Stimulated activated CD8-positive, alpha-beta memory T cell treated with anti-CD3 and anti-CD28 coated beads, Interleukin-15, amount 100 ng/mL, for 1 hour (primary cell): ENCODE measurements at places on chromosomes 6 and 20.

DNA sequence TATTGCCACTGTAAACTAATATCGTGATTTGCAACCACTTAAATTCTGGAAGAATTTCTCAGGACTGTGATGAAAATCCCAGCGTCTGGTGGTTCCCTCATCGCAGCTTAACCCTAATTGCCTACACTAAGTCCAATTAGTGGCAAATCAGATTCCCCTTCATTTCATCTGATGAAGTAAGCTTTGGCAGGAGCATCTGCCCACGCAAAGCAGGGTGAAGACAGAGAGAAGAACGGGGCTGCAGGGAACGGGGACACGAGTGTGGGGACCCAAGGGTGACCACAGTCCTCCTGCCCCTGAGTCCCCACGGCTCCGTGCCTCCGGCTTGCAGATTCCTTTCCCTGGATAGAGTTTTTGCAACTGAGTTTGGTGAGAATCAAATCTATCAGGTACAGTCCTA is 159.5 kb downstream of the LY86 start:
- DNase-seq, result no peak

DNA sequence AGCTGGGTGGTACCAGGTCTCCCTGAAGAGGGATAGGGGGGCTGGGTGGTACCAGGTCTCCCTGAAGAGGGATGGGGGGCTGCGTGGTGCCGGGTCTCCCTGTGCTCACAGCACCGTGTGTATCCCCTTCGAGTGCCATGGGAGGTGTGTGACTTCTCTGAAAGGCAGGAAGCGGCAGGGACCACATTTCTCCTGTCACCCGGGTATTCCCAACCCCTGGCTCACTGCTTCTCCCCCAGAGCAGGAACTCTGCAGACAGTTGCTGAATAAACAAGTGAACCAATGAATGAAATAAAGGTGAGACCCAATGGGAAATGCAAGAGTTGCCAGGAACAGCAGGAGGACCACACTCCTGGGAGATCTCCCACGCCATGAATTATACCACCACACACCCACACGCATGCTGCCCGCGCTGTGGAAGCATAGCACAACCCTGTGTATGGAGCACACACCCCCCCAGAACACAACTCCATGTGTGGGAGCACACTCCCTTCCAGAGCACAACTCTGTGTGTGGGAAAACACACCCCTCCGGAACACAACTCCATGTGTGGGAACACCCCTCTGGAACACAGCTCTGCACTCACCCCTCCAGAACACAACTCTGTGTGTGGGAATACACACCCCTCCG is 50.7 kb downstream of the RNASET2 start:
- DNase-seq, result no peak

- no peak for DNase-seq
These were observed 129.0 kb downstream of the F13A1 start for GRCh38 chr6:6191476-6191875.

GRCh38 chr6:4615891-4616290 is 160.3 kb upstream of the CDYL start:
- no peak for DNase-seq

- DNase-seq, result no peak
These were observed 561.3 kb upstream of the JAG1 start for GRCh38 chr20:11235058-11235457.

GRCh38 chr6:124462750-124463149 is 499.5 kb upstream of the RNF217 start:
- DNase-seq, result no peak

DNA sequence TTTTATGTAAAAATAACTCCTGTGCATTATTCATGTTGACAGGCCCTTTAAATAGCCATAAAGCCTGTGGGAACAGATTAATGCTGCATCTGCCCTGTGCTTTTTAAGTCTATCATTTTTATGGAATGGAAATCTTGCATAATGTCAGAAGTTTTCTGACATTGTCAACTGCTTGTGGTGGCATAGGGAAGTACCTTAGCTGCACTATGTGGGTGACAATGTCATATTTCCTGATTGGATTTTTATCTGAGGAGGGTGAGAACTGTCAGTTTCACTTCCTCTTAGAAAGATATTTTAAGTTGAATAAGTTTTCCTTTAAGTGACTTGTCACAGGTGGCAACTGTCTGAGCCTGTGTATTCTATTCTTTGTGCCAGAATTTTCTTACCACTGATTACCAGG is 267.9 kb downstream of the PLCB1 start:
- no peak for DNase-seq

DNA sequence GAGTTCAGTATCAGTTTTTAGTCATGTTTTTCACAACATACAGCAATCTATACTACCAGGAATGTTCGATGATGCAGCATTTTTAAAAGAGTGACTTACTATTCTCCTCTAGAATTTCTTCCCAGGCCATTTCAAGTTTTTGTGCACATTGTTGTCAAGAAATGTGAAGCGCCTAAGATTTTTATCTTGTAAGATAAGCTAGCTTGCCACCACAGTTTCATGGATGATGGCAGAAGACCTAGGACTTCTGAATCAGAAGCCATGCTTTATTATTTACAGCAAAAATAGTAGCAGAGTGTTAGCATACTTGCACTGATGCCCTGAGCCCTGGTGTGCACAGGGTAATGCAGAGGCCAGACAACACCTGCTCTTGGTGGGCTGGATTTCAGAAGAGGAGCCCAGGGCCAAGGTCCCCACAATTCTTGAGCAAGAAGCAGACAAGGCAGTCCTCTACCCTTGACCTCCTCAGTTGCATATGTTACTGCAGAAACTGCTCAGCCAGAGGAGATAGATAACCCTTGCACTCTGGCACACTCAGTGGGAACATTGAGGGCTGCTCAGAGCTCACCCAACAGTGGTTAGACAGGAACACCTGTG is 99.2 kb downstream of the QKI start:
- DNase-seq, result no peak

DNA sequence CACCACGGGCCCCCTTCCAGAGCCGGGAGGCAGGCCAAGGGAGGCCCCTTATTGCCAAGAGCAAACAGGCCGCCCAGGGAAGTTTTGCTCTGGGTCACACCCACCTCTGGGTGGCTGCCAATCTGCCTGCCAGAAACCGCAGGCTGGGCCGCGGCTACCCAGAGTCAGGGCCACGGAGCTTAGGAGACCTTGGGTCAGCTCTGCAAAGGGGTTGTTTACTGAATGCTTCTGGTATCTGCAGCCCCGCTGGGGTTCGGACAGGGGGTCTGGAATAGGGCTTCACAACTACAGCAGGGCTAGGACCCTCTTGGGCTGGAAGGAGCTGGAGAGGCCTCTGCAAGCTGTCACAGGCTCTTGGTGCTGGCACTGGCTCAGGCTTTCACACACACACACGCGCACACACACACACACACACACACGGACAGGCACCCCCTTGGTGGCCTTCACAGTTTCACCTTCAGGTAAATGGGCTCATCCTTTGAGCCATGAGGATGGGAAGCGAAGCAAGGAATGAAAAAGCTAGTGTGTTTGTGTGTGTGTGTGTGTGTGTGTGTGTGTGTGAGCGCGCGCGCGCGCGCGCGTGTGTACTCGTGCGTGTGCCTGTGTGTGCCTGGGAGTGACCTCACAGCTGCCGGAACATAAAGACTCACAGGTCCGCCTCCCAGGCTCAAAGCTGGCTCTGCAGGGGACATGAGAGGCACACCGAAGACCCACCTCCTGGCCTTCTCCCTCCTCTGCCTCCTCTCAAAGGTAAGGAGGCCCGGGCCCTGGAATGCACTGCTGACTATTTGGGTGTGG is at the start of gene CCN5:
TSS of gene CCN5 (plus strand) at position 669 of the 798 bp plus-strand sequence. CDS start at position 691, 22 bp downstream.
- DNase-seq, result no peak

DNA sequence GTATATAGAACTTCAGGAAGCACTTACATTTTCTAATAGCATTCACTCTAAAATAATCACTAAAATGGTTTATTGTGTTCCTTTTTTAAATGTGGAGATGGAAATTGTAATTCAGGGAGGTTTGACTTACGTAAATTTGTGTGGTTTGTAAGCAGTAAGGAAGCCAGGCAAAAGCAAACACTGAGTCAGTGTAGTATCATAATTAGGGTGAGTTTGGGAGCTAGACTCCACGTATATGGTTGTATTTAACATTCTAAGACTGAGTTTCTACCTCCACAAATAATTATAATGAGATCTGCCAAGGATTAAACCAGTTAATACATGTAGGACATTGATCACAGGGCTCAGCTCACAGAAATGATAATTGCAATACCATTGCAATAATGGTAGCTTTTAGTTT is 425.5 kb downstream of the CBLN4 start:
- DNase-seq, result no peak

DNA sequence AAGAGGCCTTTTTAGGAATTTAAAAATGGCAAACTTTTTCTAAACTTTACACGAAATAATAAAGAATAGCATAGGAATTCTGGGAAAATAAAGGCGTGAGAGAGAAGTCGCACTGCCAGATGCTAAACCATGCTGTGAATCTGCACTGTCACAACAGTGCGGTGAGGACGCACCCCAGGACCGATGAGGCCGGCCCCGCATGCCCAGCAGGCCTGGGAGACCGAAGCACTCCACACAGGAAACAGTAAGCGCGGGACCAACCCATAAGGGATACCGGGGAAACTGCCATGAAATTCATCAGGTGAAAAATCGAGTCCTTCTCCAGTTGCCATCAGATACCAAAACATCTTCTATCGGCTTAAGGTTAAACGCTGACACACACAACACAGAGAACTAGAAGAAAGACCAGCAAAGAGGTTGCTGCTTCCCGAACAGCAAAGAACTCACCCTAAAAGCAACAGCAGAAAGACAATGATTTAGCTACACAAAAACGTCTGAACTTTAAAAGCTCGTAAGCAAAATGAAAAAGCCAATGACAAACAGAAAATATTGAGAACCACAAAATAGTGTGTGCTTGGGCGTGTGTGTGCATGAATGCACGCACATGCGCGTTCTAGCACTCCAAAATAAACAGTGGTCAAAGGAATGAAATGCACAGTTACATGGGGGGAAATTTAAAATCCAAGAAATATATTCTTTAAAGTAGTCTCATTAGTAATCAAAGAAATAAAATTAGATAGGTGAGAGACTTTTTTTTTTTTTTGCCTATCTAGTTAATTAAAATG is 15.4 kb downstream of the RAMACL start:
- no peak for DNase-seq
